ENCODE measurements at places on chromosomes 7 and 10. TPM values are rescaled to one million over a fixed set of nuclear protein-coding genes. Genes with fewer than 3 reads are reported as not detected.

The SPDYE5 gene
- total RNA-seq: not detected

The SPAM1 gene
- not detected for total RNA-seq

The TACC2 gene
- 133 TPM for total RNA-seq

The SPDYE9 gene
- total RNA-seq: not detected

The FOXI2 gene
- not detected for total RNA-seq

The PODXL gene
- total RNA-seq: 32.3 TPM

The AGBL3 gene
- total RNA-seq: 2.5 TPM
